ENCODE measurements at places on chromosomes 1 and 21. TPM values are rescaled to one million over a fixed set of nuclear protein-coding genes. Genes with fewer than 3 reads are reported as not detected.

DNA sequence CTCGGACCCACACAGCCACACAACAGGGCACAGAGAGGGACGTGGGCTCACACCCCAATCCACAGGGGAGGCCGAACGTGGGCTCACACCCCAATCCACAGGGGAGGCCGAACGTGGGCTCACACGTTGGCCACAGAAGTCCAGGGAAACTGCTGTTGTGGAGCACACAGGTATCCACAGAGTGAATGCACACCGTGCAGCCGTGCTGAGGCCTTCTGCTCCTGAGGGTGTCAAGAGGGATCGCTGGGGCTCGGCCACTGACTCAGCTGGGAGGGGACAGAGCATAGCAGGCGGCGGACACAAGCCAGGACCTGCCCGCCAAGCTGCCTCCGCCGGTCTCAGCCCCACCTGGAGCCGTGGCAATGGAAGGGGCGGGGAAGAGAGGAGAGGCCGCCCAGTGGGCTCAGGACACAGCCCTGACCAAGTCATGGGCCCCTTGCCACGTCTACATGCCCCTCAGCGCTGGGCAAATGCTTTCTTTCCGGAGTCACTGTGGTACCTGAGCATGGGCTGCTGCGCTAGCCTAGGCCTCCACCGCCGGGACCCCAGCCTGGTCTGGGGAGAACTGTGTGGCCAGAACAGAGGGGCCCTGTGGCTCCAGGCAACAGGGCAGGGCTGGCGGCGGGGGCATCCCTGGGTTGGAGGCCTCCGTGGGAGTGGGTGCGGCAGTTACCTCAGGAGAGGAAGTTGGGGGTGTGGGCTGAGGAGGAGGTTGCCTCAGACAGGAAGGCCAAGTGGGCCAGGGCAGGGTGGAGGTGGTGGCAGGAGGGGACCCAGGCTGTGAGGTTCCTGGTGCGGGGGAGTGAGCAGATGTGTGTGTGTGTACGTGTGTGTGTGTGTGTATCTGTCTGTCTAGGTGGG lies 1.2 kb downstream of the SYTL1 start:
- peak; percentile 97 for DNase-seq

- DNase-seq: no peak
Observed at GRCh38 chr1:230833511-230833910, 34.8 kb downstream of the C1orf198 start.

GRCh38 chr1:50105433-50105832 lies 3.3 kb upstream of the ELAVL4 start:
- DNase-seq: no peak

- no peak for DNase-seq
Observed at GRCh38 chr1:199875856-199876255, 151.7 kb upstream of the NR5A2 start.

IGSF8 gene
- total RNA-seq: 25.7 TPM

DNA sequence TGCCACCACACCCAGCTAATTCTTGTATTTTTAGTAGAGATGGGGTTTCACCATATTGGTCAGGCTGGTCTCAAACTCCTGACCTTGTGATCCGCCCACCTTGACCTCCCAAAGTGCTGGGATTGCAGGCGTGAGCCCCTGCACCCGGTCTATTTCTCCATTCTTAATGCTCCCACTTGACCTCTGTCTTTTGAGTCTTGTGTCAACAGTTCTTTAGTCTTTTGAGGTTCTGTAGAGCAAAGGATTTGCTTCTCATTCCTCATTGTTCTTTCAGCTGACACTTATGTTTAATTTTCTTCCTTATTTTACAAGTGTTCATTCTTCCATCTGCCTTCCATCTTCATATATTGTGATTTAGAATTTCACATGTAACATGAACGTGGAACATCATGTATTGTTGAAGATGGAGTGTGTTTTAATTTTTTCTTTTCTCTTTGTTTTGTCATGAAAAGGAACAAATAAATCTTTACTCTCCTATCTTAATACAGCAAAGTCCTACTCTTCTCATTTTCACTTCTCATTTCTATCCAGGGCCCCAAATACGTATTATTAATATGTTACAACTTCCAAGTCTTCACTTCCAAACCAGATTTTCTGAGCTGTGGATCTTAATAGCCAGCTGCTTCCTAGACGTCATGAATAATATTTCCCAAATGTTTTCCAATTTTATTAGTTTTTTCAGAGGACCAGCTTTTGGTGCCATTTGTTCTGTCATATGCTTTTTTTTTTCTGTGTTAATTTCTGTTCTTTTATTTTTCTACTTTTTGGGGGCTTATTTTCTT lies 16.9 kb downstream of the MTF2 start:
- DNase-seq: no peak

DNA sequence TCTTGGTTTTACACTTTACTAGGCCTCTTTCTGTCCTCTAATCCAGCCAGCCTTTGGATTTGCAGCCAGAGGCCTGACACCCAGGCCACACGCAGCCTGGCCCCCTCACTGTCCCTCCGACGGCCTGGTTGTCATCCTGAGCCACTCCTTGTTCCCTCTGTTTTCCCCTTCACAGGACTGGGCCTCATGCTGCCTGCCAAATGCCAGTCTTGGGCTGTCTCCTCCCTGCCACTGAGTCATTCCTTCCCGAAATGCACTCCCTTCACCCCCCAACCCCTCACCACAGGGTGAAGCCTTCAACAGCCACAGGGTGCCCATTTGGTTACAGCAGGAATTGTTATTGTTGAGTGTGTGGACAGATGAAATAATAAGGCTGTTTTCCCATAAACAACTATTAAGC lies 21.3 kb downstream of the ACOT11 start:
- peak; percentile 39 for DNase-seq

GRCh38 chr1:113856401-113856790 lies 15.1 kb downstream of the PTPN22 start:
- no peak for DNase-seq

DNA sequence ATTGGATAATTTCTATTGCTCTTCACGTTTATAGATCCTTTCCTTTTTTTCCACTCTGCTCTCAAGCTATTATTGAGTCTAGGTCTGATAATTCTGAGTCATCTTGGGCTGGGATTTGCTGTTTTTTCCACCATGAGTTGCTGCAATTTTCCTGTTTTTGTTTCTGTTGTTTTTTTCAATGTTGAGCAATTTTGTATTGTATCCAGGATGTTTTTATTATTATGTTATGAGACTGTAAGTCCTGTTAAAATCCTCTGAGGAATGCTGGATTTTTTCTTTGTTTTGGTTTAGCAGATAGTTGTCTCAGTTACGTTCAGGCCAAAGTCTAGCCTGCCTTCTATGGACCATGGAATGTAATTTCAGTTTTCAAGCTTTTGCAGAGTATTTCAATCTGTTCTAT lies 13.0 kb upstream of the SLC35A3 start:
- DNase-seq: no peak
